ENCODE measurements at places on chromosomes 2 and 18.

DNA sequence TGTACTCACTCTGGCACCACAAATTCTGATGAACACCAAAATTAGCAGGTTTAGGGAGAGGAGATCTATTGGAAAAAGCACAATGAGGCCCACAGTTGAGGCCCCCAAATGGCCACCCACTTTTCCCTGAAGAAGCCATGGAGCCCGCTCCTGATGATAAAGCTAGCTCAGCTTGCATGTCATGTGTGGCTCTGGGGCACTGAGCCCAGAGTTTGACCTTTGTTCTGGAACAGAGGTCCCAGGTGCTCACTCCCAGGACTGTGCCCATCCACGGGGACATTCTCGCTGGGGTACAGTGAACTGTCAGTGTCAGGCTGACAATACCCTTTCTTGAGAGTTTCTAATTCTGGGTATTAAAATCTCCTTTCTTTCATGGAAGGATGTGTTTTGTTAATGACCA is 36.2 kb downstream of the XDH start:
- DNase-seq: no peak

DNA sequence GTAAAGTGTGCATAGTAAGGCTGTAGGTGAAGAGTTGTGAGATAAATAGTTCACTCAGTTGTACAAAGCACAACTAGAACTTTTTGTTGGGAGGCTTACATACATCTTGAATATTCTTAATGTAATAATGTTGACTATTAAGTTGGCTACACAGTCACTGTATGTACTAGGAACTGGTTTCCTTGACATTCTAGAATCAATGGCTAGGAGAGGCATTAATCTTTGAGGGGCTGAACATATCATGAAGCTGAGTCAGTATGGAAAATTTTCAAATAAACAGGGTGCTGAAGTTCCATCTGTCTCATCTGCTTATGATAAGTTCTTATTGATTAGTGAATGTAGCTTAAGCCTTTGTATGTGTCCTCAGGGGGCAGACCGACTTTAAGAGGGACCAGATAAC is 23.4 kb downstream of the METTL21A start:
- no peak for DNase-seq

DNA sequence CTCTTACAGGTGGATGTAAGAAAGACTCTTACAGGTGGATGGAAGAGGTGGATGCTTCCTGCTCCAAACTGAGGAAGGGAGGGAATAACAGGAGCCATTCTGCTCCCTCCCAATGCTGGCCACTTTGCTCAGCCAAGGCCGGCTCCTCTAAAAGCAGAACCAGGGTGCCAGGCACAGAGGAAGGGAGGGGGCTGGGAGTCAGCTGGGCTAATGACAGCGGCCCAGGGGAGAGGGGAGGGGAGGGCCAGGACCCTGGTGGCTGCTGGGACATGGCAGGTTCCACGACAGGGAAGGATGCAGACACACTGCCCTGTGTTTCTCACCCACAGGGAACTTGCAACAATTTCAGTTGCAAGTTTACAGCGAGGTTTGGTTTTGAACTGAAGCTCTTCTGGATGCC is 173.4 kb downstream of the ANAPC1 start:
- no peak for DNase-seq

GRCh38 chr2:6159606-6160005 is 467.4 kb downstream of the SOX11 start:
- DNase-seq: no peak

GRCh38 chr2:40480073-40480472 is 28.2 kb upstream of the SLC8A1 start:
- no peak for DNase-seq

GRCh38 chr18:7779211-7779610 is 212.1 kb downstream of the PTPRM start:
- no peak for DNase-seq

DNA sequence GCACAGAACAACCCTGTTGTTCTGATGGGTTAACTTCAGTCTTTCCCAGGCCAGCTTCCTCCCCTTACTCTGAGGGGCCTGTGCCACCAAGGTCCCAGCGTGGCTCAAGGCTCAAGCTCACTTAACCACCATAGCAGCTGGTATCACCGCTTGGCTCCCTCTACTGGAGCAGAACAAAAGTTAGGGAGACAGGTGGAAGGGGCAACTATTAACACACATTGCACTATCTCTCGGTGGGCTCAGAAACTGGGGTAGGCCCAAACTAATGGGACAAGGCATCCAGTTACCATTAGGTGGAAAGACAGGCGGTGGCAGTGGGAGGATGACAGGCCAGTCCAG is 88.7 kb upstream of the ATL2 start:
- no peak for DNase-seq

DNA sequence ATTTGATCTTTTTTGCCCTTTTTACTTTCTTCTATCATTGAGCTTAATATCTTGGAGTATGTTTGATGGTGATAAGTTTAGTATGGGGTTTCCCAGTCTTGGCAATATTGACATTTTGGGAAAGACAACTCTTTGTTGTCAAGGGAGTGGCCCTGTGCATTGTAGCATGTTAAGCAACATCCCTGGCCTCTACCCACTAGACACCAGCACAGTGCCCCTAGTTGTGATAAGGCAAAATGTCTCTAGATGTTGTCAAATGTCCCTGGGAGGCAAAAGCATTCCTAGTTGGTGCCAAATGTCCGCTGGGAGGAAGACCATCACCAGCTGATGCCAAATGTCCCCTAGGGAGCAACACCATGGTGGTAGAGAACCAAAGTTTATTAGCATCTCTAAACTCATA is 28.2 kb downstream of the GULP1 start:
- DNase-seq: no peak

- DNase-seq: no peak
Observed at GRCh38 chr2:8196316-8196715, 485.5 kb upstream of the ID2 start.

GRCh38 chr2:239544918-239545465 is 144.2 kb upstream of the HDAC4 start:
- DNase-seq: no peak

DNA sequence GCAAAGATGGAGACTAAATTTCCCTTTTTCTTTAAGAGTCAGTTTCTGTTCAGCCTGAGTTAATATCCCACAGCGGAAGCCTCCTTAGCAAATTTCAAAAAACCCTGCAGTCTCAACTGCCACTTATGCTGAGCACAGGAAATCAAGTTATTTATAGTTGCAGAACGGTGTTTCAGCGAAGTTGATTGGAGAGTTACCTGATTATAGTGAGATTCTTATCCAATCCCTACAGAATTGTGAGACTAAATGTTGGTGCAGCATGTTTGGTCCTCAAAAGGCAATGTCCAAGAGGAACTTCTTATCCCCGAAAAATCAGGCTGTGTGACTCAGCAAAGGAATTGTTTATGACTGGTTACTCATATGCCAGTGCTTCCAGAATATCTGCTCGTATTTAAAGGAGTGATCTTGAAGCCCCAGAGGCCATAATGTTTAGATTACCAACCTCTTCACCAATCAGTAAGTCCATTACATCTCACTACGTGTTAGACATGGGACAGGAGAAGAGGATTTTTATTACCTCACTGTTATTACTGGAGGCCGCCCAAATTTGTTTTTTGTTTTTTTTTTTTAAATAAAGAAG is 67.9 kb downstream of the LRRFIP1 start:
- no peak for DNase-seq

DNA sequence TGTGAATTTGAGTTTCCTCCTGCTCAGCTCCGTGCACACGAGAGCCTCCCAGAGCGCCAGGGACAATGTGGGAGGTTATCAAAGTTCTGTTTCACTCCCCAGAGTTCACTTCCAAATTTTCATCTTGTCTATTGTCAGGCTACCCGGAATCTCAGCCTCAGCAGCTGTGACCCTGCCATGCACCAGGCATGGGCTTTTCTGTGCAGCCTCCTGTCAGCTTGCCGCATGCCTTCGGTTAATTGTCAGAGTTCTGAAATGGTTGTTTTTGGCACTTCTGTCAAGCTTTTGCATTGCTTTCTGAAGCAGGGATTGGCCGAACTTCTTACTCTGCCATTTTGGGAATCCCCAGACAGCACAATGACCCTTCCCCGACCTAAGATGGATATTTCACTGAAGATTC is 60.4 kb downstream of the SH3YL1 start:
- no peak for DNase-seq

- DNase-seq: no peak
Observed at GRCh38 chr18:2572171-2572569, 813 bp downstream of the NDC80 start.

- DNase-seq: no peak
Observed at GRCh38 chr18:8957731-8958130, 144.8 kb upstream of the NDUFV2 start.

- no peak for DNase-seq
Observed at GRCh38 chr2:46544581-46544980, 65.2 kb downstream of the TMEM247 start.

GRCh38 chr2:237181844-237182243 is 96.2 kb downstream of the COPS8 start:
- DNase-seq: no peak

GRCh38 chr2:175842996-175843395 is 159.1 kb downstream of the LNPK start:
- no peak for DNase-seq

GRCh38 chr2:220117025-220117424 is 489.6 kb downstream of the SLC4A3 start:
- DNase-seq: no peak

DNA sequence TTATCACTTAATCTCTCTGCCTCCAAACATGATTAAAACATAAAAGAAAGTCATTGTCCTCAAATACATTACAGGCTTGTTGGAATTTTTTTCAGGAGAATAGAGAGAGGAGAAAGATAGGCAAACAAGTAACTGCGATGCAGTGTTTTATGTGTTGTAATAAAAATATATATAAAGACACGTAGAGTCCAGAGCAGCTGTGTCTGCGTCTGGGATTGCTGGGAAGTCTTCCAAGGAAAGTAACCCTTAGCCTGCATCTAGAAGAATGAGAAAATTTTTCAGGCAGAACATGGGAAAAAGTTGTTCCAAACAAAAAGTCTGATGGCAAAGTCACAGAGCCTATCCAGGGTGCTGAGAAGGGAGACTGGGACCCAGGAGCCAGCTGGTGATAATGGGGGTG is 91.8 kb upstream of the ST6GAL2 start:
- DNase-seq: no peak

- DNase-seq: no peak
Observed at GRCh38 chr2:112229348-112229747, 25.5 kb downstream of the ZC3H8 start.

- DNase-seq: no peak
Observed at GRCh38 chr18:57435846-57436190, 644 bp downstream of the ONECUT2 start.

GRCh38 chr2:160576054-160576499 is 82.5 kb upstream of the RBMS1 start:
- no peak for DNase-seq

DNA sequence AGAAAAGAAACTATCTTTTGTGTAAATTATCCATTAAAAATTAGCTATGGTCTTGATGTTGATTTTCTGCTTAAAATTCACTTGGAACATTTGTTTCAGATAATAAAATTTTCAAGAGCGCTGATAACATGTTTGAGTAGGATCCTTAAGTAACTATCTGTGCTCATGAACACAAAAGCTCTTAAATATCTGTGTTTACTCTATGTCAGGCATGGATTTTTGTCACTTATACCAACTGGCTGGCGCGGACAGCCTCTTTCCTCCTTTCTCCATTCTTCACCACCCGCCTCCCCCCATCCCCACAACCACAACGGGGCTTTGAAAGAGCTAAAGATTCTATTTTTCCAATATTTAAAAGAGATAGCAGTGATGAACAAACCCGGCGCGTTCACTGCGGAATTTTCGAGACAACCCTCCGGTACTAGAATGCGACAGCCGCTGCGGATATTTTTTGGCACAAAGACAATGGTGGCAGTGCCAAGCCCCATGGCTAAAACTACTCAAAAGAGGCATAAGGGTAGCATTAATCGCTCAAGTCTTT is 181.5 kb downstream of the TCF4 start:
- DNase-seq: no peak

- no peak for DNase-seq
Observed at GRCh38 chr2:6845903-6846302, 19.8 kb downstream of the CMPK2 start.

DNA sequence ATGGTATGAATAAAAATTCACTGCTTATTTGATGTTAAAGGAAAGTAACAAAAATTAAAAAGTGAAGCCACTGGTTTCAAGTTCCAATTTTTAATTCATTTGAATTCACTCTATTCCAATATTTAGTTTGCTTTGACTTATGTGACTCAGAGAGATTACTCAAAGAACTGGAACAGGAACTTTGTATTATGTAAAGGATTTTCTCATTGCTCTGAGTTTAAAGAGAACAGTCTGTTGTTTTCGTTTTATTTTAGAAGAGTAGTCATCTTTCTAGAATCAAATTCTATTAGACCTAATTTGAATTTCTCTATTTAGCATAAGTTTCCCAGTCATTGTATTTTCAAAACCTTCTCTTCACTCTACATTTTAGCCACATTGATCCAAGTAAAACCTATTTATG is 300.1 kb upstream of the SLC8A1 start:
- DNase-seq: no peak

GRCh38 chr2:134136731-134137130 is 117.1 kb upstream of the MGAT5 start:
- no peak for DNase-seq

DNA sequence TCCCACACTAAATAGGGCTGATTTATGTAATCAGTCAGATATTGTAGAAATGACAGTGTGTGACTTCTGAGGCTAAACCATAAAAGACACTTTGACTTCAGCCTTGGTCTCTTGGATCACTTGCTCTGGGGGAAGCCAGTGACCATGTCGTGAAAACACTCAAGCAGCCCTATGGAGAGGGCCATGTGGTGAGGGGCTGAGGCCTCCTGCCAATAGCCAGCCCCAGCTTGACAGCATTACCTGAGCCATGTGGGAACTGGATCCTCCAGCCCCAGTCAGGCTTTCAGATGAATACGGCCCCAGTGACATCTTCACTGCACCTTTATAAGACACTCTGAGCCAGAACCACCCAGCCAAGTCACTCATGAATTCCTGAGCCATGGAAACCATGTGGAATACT is 20.8 kb downstream of the TNS1 start:
- DNase-seq: no peak

GRCh38 chr2:35463805-35464596 is 891.6 kb upstream of the CRIM1 start:
- DNase-seq: no peak

DNA sequence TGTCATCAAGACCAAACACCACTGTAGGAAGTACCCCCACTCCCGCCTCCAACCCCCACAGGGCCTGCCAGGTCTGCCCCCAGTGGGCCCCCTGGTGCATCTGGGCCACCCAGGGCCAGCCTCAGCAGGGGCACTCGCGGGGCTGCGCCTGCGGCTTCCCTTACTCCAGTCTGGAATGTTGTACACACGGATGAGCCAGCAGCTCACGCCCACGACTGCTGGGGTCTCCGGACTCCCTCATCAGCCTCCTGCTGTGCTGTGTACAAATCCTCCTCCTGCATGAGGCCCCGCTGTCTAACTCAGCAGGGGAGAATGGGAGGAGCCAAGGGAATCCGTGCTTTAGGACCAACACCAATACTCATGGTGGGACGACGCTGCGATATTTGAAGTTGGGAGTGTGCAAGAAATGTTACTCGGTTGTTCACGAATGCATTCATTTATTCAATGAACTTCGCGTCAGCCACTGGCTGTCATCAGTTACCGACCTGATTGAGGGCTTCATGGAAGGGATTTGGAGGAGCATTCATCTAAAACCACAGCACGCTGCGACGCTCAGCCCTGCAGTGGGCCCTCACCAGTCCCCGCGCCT is 654 bp upstream of the ASB1 start:
- peak; percentile 28 for DNase-seq

GRCh38 chr2:179824961-179825360 is 36.5 kb downstream of the ZNF385B start:
- no peak for DNase-seq

- no peak for DNase-seq
Observed at GRCh38 chr2:178422097-178422496, 28.9 kb downstream of the PRKRA start.

- DNase-seq: no peak
Observed at GRCh38 chr2:109507217-109507616, 106.5 kb downstream of the SEPTIN10 start.

Measured in effector CD8-positive, alpha-beta T cell (primary cell).